ENCODE measurements at places on chromosomes 3 and 15.

GRCh38 chr3:119428538-119428937, 34.9 kb downstream of the TMEM39A start:
- DNase-seq = no peak

GRCh38 chr3:10008588-10009344, 17.5 kb upstream of the FANCD2 start:
- no peak for DNase-seq

DNA sequence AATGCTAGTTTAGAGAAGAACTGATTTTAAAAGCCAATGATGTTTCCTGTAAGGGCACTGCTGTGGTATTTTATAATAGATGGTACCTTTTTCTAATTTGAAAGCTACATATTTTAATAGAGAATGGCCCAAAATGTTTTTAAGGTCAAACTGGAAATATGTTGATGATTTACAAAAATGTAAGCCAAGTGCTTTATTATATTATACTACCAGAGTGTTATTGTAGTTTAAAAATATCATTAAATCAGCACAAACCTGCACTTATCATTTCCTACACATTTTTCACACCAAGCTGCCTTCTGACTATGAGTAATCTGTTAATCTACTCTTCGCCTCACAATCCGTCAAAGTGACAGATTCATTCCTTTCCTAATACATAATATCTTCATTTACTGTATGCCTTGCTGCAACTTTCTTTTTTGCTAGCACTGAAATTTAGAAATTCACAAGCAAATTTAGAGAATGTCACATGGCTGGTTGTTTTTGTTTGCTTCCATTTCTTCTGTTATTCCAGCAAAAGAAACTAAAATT, 126.4 kb upstream of the FAM3D start:
- no peak for DNase-seq

GRCh38 chr3:71441925-71442651, 141.4 kb downstream of the FOXP1 start:
- DNase-seq = no peak

DNA sequence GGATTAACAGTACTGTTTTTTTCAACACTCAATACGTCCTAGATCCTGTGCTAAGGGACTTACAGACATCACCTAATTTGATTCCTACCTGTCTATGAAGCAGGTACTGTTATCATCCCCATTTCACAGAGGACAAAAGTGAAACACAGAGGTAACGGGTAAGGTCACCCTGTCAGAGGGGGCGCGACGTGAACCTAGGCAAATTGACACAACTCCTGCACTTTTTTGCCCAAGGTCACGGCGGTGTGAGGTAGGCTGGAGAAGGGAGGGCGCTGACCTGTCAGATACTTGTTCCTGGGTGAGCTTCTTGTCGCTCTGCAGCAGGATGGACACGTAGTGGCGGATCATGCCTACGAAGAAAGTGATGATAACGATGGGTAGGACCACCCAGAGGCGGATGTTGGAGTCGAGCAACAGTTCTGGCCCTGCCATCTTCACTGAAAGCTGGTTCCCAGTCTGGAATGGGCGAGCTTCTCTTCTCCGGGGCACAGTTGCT, 363 bp downstream of the EMC3 start:
- DNase-seq = no peak

DNA sequence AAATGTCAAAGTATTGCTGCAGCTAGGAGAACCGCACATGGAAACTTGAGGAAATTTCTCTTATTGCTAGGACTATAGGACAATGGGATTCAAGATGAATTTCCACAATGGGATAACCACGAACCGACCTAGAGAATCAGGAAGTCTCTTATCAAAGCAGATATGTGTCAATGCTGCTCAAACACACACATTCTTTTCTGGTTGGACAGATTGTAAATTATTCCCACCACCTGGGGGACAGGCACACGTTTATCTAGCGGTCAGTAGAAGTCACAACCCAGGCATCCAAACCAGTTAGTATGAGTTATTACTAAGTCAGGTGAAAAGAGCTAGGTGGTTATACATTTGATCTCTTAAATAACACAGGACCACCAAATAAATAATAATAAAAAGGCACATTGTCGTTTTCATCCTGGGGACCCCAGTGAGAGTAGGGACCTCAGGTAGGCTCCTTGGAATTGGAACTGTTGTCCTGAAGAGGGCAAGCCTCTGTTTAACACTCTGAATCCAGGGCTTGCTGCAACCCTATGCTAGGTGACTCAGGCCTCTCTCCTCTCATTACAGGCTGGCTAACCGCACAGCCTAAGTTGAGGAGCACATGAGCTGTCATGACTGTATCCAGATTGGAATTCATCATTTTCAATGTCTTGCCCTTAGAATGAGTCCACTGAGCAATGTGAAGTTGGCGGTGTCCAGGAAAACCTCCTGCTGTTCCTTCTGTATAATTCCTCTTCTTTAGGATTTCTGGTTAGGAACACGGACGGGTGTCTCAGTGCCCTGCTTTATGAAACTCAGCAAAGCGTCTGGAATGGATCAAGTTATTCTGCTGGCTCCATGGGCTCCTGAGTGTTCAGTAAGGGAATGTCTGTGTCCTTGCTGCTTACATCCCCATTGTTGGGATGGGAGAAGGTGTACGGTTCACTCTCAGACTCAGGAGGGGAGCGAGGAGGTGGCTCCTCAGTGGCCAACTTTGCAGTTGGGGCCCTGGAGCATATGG, 59.0 kb downstream of the CLEC3B start:
- no peak for DNase-seq
